Naive thymus-derived CD4-positive, alpha-beta T cell (primary cell): ENCODE measurements at places on chromosomes 16 and 17.

- no peak overlapping the region for H3K27ac ChIP-seq
- no peak overlapping the region for H3K4me3 ChIP-seq
- H3K36me3 ChIP-seq = no peaks in the 10 kb centered on the region
- peaks cover 8% of the 10 kb centered on the region for H3K4me1 ChIP-seq
- no peaks in the 10 kb centered on the region for H3K27me3 ChIP-seq
- no peak for DNase-seq
These were observed 2.3 kb upstream of the MVD start for GRCh38 chr16:88665148-88665547.

DNA sequence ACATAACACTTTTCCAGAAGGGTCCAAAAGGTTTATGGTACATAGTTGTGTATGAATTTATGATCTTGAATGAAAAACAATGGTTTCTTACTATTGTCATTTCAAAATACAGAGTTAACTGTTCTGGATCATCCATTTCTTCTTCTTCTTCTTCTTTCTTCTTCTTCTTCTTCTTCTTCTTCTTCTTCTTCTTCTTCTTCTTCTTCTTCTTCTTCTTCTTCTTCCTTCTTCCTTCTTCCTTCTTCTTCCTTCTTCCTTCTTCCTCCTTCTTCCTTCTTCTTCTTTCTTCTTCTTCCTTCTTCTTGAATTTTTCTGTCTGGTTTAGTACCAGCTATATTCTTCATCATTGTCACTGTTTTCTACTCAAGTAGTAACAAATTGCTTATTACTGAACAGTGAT, 47.8 kb downstream of the TNRC6C start:
- H3K36me3 ChIP-seq = peaks cover 5% of the 10 kb centered on the region
- no peaks in the 10 kb centered on the region for H3K27me3 ChIP-seq
- no peak overlapping the region for H3K4me3 ChIP-seq
- H3K27ac ChIP-seq = no peak overlapping the region

DNA sequence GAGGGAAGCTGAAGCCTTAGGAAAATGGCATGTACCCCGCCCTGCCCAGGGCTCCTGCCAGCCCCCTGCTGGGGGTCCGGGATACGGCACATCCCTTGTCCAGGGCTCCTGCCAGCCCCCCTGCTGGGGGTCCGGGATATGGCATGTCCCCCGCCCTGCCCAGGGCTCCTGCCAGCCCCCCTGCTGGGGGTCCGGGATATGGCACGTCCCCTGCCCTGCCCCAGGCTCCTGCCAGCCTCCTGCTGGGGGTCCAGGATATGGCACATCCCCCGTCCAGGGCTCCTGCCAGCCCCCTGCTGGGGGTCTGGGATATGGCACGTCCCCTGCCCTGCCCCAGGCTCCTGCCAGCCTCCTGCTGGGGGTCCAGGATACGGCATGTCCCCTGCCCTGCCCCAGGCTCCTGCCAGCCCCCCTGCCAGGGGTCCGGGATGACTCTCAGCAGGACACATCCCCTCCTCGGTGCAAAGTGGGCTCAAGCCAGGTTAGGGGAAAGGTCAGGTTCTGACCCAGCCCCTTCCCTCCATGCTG, 43.2 kb downstream of the RPH3AL start:
- H3K27ac ChIP-seq = no peak overlapping the region
- no peaks in the 10 kb centered on the region for H3K4me1 ChIP-seq
- no peak overlapping the region for H3K4me3 ChIP-seq
- H3K27me3 ChIP-seq = no peaks in the 10 kb centered on the region
- no peaks in the 10 kb centered on the region for H3K36me3 ChIP-seq
- DNase-seq = no peak

- no peaks in the 10 kb centered on the region for H3K27me3 ChIP-seq
- H3K27ac ChIP-seq = no peak overlapping the region
- H3K4me3 ChIP-seq = no peak overlapping the region
- no peaks in the 10 kb centered on the region for H3K4me1 ChIP-seq
- no peak for DNase-seq
These were observed 69.2 kb upstream of the WSB1 start for GRCh38 chr17:27224526-27225315.

GRCh38 chr17:4594931-4595684, 10.8 kb downstream of the SMTNL2 start:
- H3K4me1 ChIP-seq = no peaks in the 10 kb centered on the region
- no peaks in the 10 kb centered on the region for H3K36me3 ChIP-seq
- DNase-seq = no peak
- no peak overlapping the region for H3K27ac ChIP-seq
- H3K27me3 ChIP-seq = no peaks in the 10 kb centered on the region

DNA sequence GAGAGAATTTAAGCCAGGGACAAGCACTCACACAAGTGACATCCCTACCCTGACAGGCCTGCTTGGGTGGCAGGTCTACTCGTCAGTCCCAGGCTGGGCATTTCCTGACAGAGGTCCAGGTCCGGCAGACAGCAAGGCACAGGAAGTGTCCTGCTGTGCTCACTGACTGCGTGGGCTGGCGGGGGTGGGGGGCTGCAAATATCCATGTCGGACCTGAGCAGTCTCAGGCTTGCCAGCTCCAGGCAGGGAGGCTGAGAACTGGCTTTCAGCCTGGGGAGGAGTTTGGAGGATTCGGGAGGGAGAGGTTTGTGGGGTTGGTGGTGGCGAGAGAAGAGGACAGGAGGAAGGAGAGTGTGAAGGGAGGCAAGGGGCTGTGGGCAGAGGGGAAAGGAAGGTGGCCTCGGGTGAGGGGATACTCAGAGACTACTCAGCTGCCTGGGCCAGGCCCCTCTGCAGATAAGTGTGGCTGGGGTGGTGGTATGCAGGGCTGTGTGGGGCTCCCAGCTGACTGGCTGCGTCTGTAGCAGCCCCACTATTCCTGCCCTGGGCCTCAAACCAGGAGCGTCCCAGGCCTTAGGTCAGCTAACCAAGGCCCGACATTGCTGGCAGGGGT, 7.8 kb downstream of the HIC1 start:
- H3K4me3 ChIP-seq = no peak overlapping the region
- H3K4me1 ChIP-seq = peaks cover 4% of the 10 kb centered on the region
- no peak overlapping the region for H3K27ac ChIP-seq
- H3K36me3 ChIP-seq = peaks cover 3% of the 10 kb centered on the region
- DNase-seq = no peak
- no peaks in the 10 kb centered on the region for H3K27me3 ChIP-seq

- H3K4me3 ChIP-seq = no peak overlapping the region
- no peaks in the 10 kb centered on the region for H3K36me3 ChIP-seq
- DNase-seq = no peak
- no peaks in the 10 kb centered on the region for H3K27me3 ChIP-seq
These were observed 5.1 kb downstream of the MMP25 start for GRCh38 chr16:3051494-3051893.

GRCh38 chr16:51542981-51543815, 392.1 kb upstream of the SALL1 start:
- no peak for DNase-seq
- H3K36me3 ChIP-seq = no peaks in the 10 kb centered on the region
- H3K4me3 ChIP-seq = no peak overlapping the region
- no peaks in the 10 kb centered on the region for H3K27me3 ChIP-seq
- no peaks in the 10 kb centered on the region for H3K4me1 ChIP-seq

GRCh38 chr16:57720142-57720575, 15.4 kb upstream of the KATNB1 start:
- no peaks in the 10 kb centered on the region for H3K27me3 ChIP-seq
- H3K36me3 ChIP-seq = no peaks in the 10 kb centered on the region
- H3K27ac ChIP-seq = no peak overlapping the region
- no peaks in the 10 kb centered on the region for H3K4me1 ChIP-seq
- no peak overlapping the region for H3K4me3 ChIP-seq

GRCh38 chr17:83183951-83184506, 104.6 kb downstream of the METRNL start:
- H3K36me3 ChIP-seq = no peaks in the 10 kb centered on the region
- no peak for DNase-seq

- no peaks in the 10 kb centered on the region for H3K27me3 ChIP-seq
- no peaks in the 10 kb centered on the region for H3K36me3 ChIP-seq
- no peak overlapping the region for H3K4me3 ChIP-seq
These were observed 6.4 kb upstream of the ZNF750 start for GRCh38 chr17:82846061-82846691.

DNA sequence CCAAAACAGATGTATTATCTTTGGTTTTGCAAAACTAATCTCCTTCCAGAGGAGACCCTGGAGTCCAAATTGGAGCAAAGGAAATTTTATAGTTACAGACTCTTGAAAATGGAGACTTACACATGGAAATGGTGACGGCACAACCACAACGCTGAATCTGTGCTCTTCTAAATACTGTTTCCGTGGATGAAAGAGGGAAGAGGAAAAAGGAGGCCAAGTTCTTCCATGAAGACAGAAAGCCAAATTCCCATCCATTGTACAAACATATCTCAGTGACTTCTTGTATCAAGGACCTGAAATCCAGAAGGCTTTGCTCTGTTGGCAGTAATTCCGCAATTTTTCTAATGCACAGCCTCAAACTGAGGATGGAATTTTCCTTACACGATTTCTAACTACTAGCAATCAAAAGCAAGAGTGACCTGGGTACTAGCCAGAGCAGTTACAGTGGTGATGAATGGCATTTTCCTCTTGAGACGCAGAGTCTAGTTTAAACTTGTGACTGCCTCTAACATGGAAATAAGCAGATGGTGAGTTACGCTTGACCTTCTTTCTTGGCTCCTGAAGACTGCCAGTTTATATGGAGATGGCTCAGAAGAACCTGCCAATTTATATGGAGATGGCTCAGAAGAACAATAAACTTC, 38.5 kb downstream of the VPS53 start:
- no peak overlapping the region for H3K27ac ChIP-seq
- H3K27me3 ChIP-seq = no peaks in the 10 kb centered on the region
- H3K4me1 ChIP-seq = no peaks in the 10 kb centered on the region
- peaks cover 8% of the 10 kb centered on the region for H3K36me3 ChIP-seq
- H3K4me3 ChIP-seq = no peak overlapping the region

DNA sequence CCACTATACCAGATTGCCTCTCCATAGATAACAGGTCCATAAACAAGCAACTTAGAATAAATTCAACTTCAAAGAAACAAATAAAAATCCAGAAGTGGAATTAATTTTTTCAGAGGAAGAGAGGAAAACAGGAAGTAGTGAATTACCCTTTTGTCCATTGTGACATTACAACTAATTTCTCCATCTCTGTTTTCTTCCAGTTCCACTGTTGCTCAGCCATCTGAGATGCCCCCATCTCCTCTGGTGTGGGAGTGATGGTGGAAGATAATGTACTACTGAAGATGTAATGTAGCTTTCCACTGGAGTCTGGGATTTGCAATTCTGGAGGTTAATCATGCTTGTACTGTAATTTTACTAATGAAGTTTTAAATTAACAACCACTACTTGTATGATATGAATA, 124.6 kb upstream of the TMEM97 start:
- no peaks in the 10 kb centered on the region for H3K27me3 ChIP-seq
- no peak overlapping the region for H3K4me3 ChIP-seq
- no peaks in the 10 kb centered on the region for H3K4me1 ChIP-seq
- H3K27ac ChIP-seq = no peak overlapping the region
- peaks cover 32% of the 10 kb centered on the region for H3K36me3 ChIP-seq

DNA sequence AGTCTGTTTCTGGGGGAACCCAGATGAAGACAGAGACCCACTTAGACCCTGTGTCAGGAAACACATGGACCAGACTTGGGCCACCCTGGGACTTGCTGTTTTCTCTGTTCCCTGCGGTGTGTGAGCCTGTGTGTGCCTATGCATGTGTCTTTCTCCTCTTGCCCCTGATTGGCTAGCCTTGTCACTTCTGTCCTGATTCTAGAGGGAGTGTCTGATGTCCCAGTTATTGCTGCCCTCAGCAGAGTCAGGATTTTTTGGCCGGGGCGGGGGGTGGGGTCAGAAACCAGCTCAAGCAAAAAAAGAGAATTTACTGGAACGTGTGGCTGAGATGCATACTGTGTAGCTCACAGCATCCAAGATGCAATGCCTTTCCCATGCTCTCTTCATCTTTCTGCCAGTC, 30.5 kb downstream of the PLCG2 start:
- H3K4me1 ChIP-seq = no peaks in the 10 kb centered on the region
- H3K27ac ChIP-seq = no peak overlapping the region
- DNase-seq = no peak
- no peaks in the 10 kb centered on the region for H3K27me3 ChIP-seq

- DNase-seq = no peak
- H3K27me3 ChIP-seq = no peaks in the 10 kb centered on the region
- no peaks in the 10 kb centered on the region for H3K36me3 ChIP-seq
- H3K4me3 ChIP-seq = no peak overlapping the region
These were observed 69.2 kb upstream of the CES5A start for GRCh38 chr16:55944377-55944802.

DNA sequence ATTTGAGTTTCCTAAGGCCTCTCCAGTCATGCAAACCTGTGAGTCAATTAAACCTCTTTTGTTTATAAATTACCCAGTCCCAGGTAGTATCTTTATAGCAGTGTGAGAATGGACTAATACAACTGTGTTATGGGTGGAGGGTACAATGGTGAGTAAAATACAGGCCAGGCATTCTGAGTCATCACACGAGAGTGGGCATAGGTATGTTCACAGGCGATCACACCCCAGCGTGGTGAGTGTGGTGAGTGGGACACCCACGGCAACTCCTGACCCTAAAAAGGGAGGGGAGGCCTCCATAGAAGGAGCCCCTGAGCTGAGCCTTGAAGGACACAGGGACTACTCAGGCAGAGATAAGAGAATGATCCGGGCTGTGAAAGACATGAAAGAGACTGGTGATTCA, 22.6 kb upstream of the MAPT start:
- H3K27ac ChIP-seq = no peak overlapping the region
- H3K4me1 ChIP-seq = peaks cover 8% of the 10 kb centered on the region
- no peak overlapping the region for H3K4me3 ChIP-seq
- no peak for DNase-seq
- H3K36me3 ChIP-seq = no peaks in the 10 kb centered on the region
- H3K27me3 ChIP-seq = no peaks in the 10 kb centered on the region

- H3K4me1 ChIP-seq = no peaks in the 10 kb centered on the region
- no peak overlapping the region for H3K4me3 ChIP-seq
- no peaks in the 10 kb centered on the region for H3K27me3 ChIP-seq
- no peaks in the 10 kb centered on the region for H3K36me3 ChIP-seq
- H3K27ac ChIP-seq = no peak overlapping the region
These were observed 22.1 kb downstream of the MPP3 start for GRCh38 chr17:43810823-43811222.

- no peak overlapping the region for H3K27ac ChIP-seq
- DNase-seq = no peak
- no peaks in the 10 kb centered on the region for H3K36me3 ChIP-seq
- no peak overlapping the region for H3K4me3 ChIP-seq
- H3K4me1 ChIP-seq = peaks cover 6% of the 10 kb centered on the region
These were observed 23.7 kb downstream of the TSPOAP1 start for GRCh38 chr17:58304750-58305486.

DNA sequence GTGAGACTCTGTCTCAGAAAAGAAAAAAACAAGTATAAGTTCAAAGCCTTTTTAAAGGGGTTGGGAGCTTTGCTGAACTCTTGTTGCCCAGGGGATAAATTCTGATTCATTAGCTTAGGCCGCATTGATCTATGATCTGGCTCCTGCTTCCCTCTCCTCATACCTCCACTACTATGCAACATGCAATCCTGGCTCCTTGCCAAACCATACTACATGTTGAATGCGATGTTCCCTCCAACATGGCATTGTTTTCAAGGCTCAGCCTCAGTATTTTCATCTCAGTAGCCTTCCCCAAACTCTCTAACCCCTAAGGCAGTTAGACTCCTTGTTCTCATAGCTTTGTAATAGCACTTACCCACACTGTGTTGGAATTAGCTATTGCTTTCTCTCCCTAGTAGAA, 6.2 kb downstream of the REXO5 start:
- no peaks in the 10 kb centered on the region for H3K36me3 ChIP-seq
- H3K27ac ChIP-seq = no peak overlapping the region
- no peak for DNase-seq
- H3K27me3 ChIP-seq = no peaks in the 10 kb centered on the region
- H3K4me1 ChIP-seq = peaks cover 4% of the 10 kb centered on the region
